ENCODE measurements at places on chromosomes 12 and 14. TPM values are rescaled to one million over a fixed set of nuclear protein-coding genes. Genes with fewer than 3 reads are reported as not detected.

- DNase-seq = no peak
These were observed 6.2 kb downstream of the SERPINA1 start for GRCh38 chr14:94382099-94382715.

DNA sequence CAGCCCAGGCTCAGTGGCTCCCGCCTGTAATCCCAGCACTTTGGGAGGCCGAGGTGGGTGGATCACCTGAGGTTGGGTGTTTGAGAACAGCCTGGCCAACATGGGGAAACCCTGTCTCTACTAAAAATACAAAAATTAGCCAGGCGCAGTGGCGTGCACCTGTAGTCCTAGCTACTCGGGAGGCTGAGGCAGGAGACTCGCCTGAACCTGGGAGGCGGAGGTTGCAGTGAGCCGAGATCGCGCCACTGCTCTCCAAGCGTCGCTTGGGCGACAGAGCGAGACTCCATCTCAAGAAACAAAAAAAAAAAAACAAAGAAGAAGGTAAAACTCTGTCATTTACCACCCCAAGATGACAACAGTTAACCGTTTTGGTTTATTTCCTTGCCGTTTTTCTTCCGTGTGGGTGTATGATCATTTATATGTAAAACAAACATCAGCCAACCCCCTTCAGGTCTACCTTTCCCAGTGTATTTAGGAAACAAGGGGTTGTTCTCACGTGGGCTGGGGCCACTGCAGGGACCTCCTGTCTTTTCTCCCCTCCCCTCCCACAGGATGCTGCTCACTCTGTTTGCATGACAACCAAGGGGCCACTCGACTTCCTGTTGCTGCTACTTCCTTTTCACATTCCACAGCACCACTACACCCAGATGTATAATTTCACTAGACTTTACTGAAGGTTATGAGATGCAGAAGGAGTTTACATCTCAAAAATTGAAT, 13.6 kb downstream of the TTC9 start:
- DNase-seq = no peak

- DNase-seq = no peak
These were observed 107.2 kb downstream of the ZFC3H1 start for GRCh38 chr12:71556448-71556847.

The CLEC6A gene
- not detected for total RNA-seq

DNA sequence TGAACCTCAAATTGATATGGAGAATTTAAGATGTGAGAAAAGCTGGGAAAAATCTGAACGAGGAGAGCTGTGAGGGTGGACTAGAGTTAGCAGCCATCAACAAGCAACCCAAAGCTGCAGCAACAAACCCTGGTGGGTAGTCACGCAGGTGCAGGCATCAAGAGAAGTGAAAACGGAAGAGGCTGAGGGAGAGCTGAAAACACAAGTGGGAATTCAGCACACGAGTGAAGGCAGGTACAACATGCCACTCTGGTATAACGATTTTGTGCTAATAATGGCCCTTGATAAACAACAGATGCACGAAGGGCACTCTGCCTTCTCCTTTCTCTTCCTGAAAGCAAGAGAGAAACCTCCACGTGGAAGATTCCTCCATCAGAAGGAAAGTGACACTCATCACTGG, 11.5 kb downstream of the TCL1B start:
- DNase-seq = no peak

- DNase-seq = no peak
These were observed 46.5 kb upstream of the PTCSC3 start for GRCh38 chr14:36222952-36223468.

- no peak for DNase-seq
These were observed 59.9 kb upstream of the PPP4R3A start for GRCh38 chr14:91570021-91570420.

Data from suprapubic skin (tissue), 4 donors.